Stimulated activated naive CD8-positive, alpha-beta T cell treated with anti-CD3 and anti-CD28 coated beads, Interleukin-15, Interleukin-2, amounts not matched to agents 100 U/mL and 50 U/mL, for 24 hours (primary cell): ENCODE measurements at places on chromosomes 6 and 20.

- DNase-seq: no peak
Observed at GRCh38 chr6:34657307-34657978, 39.1 kb downstream of the ILRUN start.

DNA sequence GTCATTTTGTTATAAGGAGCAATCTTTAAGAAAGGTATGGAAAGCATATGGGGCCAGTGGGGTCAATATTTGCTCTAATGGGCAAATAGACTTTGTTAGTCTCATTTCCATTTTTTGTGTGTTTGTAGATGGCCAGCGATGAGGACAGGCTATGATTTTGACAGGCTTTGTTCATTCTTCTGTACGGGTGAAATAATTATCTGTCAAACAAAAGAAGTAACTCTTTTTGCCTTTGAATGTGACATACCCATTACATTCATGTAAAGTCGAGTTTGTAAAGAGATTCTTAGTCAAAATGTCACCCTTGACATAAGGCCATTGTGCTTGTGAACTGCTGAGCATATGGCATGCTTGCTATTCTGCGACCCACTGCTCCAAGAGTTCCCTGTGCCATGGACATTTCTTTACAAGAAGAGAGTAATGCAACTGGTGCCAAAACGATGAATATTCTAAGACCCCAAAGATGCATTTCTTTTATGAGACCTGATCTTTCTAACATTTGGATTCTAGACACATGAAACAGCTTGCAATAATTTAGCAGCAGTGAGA lies 38.2 kb upstream of the JAG1 start:
- DNase-seq: no peak

- DNase-seq: no peak
Observed at GRCh38 chr6:13725052-13725451, 13.4 kb upstream of the RANBP9 start.

- DNase-seq: no peak
Observed at GRCh38 chr6:26128013-26128771, 41.0 kb downstream of the HFE start.

- DNase-seq: no peak
Observed at GRCh38 chr20:51350941-51351631, 191.4 kb downstream of the NFATC2 start.

- DNase-seq: no peak
Observed at GRCh38 chr6:167517254-167517916, 192.5 kb downstream of the TTLL2 start.

- DNase-seq: no peak
Observed at GRCh38 chr20:19301843-19302242, 89.4 kb downstream of the SLC24A3 start.

DNA sequence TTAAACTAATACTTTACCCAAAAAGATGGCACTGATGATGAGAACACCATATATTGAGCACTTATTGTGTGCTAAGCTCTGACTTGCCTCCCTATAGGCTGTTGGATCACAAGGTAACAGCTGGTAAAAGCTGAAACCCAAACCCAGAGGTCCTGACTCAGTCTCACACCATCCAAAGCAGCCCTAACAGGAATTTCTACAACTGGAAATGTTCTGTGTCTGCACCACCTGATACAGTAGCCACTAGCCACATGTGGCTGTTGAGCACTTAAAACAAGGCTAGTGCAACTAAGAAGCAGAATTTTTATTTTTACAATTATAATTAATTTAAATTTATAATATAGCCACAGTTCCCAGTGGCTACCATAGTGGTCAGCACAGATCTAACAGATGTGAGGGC lies 15.6 kb upstream of the MATN4 start:
- no peak for DNase-seq

- no peak for DNase-seq
Observed at GRCh38 chr20:18989736-18990474, 176.3 kb downstream of the SCP2D1 start.

DNA sequence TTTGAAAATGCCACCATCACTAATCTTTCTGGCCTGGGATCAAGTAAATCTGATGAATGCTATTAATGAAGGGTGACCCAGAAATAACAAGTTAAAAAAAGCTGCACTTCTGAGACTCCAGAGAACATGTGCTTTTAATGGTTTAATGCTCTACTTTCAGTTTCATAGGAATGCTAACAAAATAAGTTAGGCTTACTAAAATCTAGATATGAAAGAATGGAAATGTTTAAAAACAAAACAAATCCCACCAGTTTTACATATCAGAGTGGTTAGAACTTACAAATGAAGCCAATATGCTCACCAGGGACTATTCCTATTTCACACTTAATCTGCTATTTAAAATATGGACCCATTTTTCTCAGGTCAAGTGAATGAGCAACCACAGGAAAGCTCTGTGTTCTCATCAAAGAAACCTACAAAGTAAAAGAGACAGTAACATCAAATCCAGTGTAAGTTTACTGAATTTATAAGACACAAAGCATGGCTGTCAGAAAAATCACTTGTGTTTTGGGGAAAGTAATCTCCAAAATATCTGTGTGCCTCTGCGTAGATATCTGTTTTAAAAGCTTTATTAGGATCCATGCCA lies 40.3 kb downstream of the FYN start:
- no peak for DNase-seq

- DNase-seq: no peak
Observed at GRCh38 chr6:3398755-3399696, 57.8 kb downstream of the SLC22A23 start.

- DNase-seq: peak; percentile 25
Observed at GRCh38 chr6:24931718-24932691, 3.8 kb downstream of the RIPOR2 start.

GRCh38 chr6:106959985-106960384 lies 14.5 kb downstream of the CD24 start:
- no peak for DNase-seq

GRCh38 chr20:21074605-21075336 lies 31.4 kb downstream of the LINC00237 start:
- DNase-seq: no peak

- DNase-seq: no peak
Observed at GRCh38 chr6:12324099-12324498, 33.9 kb downstream of the EDN1 start.

DNA sequence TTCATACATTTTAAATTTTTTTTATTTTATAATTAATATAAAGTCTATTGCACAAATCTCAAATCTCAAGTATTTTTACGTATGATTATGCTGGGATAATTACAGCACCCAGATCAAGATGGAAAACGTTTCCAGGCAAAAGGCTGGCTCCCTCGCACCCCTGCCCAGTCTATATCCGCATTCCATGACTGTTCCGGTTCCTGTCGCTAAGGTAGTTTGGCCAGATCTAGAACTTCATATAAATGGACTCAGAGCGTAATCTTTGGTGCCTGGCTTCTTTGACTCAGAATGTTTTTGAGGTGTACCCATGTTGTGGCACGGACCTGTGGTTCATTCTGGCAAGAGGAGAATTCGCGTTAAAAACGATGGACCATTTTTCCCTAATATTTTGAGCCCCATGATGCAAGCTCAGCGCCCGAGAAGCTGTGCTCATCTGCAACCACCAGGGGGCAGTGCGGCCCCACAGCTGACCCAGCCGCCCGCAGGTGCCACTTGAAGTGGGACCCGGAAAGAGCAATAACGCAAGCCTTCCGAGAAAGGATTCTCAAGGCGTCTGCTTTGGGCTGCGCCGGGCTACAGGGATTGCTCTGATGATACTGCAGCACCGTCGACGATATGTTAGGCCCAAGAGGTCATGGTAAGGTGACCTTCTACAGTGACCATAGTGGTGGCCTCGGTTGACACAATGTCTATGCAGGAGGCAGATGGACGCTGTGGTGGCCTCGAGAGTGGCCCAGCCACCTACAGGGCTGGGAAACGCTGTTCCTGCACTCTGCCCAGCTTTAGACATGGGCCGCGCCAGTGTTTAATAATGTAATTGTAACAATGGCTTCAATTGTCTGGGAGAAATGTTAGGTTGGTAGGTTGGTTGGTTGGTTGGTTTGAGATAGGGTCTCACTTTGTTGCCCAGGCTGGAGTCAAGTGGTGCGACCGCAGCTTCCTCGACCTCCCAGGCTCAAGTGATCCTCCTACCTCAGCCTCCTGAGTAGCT lies 160.1 kb downstream of the ZMYND8 start:
- DNase-seq: peak; percentile 87

GRCh38 chr20:42598581-42598980 lies 591.1 kb downstream of the PTPRT start:
- no peak for DNase-seq

- DNase-seq: no peak
Observed at GRCh38 chr6:24953726-24954125, 18.0 kb upstream of the RIPOR2 start.

- DNase-seq: no peak
Observed at GRCh38 chr20:23435626-23436539, 3.6 kb upstream of the CSTL1 start.

- no peak for DNase-seq
Observed at GRCh38 chr20:61185181-61185580, 66.9 kb upstream of the CDH4 start.

- DNase-seq: no peak
Observed at GRCh38 chr6:57019434-57019833, 27.1 kb upstream of the KIAA1586 start.

- DNase-seq: no peak
Observed at GRCh38 chr6:5869676-5870075, 137.0 kb downstream of the NRN1 start.

DNA sequence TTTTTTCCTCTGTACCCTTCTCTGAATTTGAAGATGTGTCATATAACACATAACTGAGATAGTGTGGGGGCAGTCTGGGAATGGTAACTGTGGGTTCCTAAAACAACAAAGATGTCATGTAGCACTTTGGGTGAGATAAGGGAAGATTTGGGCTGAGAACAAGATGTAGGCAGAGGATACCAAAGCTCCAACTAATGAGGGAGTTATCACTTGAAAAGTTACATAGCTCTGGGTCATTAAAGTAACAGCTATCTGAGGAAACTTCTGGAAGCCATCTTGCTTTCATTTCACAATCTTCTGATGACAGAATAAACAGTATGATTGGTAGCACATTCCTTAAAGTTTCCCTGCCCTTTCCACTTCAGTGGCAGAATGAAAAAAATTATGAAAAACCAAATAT lies 255.4 kb downstream of the TBX18 start:
- DNase-seq: no peak

- no peak for DNase-seq
Observed at GRCh38 chr6:41466437-41466990, 79.7 kb upstream of the FOXP4 start.

GRCh38 chr6:119346936-119347335 lies 2.6 kb downstream of the MAN1A1 start:
- DNase-seq: no peak

DNA sequence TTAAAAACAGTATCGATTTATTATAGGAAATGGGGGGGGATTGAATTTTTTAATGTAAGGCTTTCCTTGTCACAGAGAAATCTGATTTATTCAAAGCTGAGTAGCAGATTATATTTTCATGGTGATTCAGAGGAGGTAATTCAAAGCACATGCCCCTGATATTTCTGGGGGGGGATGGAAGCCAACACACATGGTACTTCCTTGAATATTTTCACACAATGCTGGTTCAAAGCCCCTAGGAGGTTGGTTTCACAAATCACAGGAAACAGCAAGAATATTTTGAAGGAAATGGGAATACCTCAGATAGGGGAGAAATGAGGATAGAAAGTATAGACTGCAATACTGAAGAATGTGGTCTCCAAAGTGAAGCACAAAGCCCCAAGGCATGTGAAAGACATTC lies 98.8 kb downstream of the RTN4IP1 start:
- DNase-seq: no peak

DNA sequence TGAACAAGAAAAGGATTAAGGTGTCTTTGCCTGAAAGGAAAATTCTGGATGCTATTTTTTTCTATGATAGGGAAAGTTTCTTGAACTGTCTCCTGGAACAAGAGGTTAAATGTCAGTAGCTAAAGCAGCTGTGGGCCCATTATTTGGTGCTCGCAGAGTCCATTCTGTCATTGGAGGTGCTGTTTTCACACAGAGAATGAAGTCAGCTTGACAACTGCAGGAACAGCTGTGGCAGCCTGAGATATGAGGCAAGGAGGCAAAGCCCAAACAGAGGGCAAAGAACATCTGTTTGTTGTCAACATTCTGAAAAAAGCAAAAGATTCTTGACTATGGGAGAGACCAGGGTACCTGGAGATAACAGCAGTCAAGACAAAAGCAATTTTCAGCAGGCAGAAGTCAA lies 548.2 kb downstream of the KIF16B start:
- DNase-seq: no peak

DNA sequence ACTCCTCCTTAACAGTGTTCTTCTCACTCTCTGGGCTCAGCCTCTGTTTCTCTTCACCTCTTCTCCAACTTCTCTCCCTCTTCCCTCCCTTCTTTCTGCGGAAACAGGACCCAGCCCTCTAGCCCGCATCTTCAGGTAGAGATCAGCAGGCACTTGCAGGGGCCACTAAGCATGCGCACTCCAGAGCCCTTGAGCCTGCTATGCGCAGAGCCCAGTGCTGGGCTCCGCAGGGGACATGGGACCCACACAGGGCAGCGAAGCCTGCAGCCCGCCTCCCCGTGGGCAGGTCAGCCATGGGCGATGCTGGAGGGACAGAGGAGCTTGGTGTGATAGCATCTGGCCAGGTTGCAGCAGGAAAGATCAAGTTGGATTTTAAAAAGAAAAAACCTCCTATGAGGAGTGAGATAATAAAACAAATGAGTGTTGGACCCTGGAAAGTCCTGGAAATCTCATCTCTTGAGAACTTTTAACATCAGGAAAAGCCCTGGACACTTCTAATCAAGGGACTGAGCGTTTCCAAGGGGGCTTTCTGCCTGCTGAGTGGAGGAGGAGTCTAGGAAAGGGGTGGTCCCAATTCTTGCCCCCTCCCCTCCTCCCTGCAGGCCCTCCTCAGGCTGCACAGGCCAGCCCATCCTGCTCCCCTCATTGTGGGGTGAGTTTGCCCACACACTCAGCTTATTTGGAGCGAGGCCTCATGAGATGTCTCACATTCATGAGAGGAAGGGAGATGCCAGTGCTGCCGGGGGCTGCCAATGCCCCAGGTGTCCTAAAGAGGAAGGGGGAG lies 71.9 kb downstream of the MDGA1 start:
- DNase-seq: no peak

GRCh38 chr20:18388860-18389259 lies 78.0 kb downstream of the DZANK1 start:
- no peak for DNase-seq

DNA sequence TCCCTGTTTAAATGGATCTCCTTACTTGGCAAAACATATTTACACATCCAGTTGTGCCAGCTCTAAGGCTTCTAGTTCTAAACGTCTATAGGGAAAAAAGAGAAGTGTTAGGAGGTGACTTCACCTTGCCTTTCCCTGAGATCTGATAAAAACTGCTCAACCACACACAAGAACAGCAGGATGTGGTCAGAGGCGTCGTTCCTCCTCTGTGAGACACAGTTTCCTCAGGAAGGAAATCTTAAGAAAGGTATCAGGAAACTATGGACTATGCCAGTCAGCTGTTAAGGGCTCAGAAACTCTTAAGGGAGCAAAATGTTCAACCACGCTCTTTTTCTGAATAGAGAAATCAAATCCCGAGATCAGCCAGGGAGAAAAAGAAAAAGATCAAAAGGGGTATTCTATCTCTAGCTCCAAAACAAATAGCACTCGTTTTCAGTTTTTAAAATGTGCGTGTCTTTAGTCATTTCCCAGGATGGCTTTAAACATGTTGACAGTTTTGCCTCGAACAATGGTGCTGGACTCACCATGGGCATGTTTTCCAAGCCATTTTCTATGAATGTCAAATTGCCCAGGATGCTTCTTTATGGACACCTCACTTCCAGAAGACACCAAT lies 154.5 kb downstream of the HACE1 start:
- peak; percentile 17 for DNase-seq

- peak; percentile 62 for DNase-seq
Observed at GRCh38 chr20:846894-847278, 13.4 kb downstream of the FAM110A start.
